ENCODE measurements at places on chromosomes 4 and X.

GRCh38 chr4:174375422-174375821 lies 91.7 kb downstream of the CEP44 start:
- DNase-seq: no peak
- H3K27me3 ChIP-seq: no peaks in the 10 kb centered on the region
- no peak overlapping the region for H3K4me3 ChIP-seq
- no peaks in the 10 kb centered on the region for H3K36me3 ChIP-seq
- H3K27ac ChIP-seq: no peak overlapping the region

DNA sequence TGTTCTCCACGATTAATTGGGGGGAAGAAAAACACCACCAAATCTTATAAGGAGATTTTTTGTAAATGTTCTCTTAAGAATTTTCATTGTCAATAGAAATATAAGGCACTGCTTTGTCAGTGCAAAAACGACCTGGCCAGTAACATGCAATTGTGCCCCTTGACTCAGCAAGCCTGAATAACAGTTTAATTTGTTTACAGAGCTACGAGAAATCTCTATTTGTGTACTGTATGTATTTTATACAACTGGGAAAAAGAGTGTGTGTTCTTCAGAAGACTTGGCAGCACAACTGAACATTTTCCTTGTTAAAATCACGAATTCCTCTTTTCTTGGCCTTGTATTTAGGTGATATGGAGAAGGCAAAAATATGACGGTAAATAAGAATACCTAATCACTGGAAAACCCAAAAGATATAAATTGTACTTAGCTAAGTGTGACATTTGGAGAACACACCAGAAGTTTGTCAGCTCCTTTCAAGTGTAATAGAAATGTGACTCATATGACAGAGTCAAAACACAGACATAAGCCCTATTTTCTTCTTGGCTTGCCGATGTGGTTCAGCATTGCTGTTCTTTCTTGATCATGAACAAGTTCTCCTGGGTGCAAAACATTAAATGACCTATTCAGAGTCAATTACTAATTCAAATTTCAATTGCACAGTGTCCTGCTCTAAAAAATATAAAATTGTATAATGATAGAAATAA lies 945.0 kb upstream of the INTU start:
- no peak for DNase-seq
- H3K4me3 ChIP-seq: no peak overlapping the region
- no peaks in the 10 kb centered on the region for H3K36me3 ChIP-seq
- H3K27ac ChIP-seq: no peak overlapping the region
- H3K4me1 ChIP-seq: no peaks in the 10 kb centered on the region

GRCh38 chr4:3642806-3643517 lies 110.7 kb upstream of the LRPAP1 start:
- H3K4me3 ChIP-seq: no peak overlapping the region
- DNase-seq: no peak
- H3K27ac ChIP-seq: no peak overlapping the region
- H3K4me1 ChIP-seq: no peaks in the 10 kb centered on the region
- H3K27me3 ChIP-seq: peaks cover 49% of the 10 kb centered on the region

GRCh38 chr4:40395908-40396793 lies 61.0 kb downstream of the CHRNA9 start:
- DNase-seq: peak; percentile 77
- H3K36me3 ChIP-seq: no peaks in the 10 kb centered on the region
- no peaks in the 10 kb centered on the region for H3K27me3 ChIP-seq

DNA sequence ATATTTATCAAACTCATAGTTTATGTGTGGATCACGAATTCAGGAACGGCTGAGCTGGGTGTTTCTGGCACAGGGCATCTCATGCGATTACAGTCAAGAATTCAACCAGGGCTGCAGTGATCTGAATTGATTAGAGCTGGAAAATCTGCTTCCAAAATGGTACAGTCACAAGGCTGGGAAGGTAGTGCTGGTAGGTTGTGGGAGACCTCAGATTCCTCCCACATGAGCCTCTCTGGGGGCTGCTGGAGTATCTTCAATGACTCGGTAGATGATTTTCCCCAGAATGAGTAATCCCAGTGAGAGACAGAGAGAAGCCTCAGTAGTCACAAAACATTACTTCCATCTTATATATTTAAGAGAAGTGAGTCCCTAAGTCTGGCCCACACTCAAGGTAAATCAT lies 36.2 kb upstream of the PRDX4 start:
- H3K4me1 ChIP-seq: no peaks in the 10 kb centered on the region
- no peaks in the 10 kb centered on the region for H3K36me3 ChIP-seq
- H3K27ac ChIP-seq: no peak overlapping the region

DNA sequence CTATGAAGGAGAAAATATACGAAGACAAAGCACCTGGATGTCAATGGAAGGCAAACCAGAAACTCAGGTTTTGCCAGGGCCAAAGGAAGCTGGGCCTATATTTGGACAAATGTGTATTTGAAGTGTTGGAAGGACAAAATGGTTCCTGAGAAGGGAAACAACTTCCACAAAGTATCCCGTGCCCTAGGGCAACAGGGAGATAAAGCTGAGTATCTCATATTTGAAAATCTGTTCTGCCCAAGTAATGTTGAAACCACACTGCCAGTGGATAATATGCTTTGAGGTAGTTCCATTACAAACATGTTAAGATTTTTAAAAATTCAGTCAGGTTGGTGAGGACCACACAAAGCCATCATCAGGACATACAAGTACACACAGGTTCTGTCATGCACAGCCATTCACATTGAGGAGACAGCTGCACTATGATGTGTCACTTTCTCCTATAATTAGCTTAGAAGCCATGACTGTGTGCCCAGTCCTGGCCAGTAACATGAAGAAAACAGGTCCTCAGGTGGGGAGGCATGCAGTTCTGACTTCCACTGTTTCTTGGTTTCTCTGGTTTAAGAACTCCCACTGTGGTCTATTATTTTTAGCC lies 116.4 kb downstream of the PWWP3B start:
- no peaks in the 10 kb centered on the region for H3K36me3 ChIP-seq
- H3K27ac ChIP-seq: no peak overlapping the region
- no peaks in the 10 kb centered on the region for H3K4me1 ChIP-seq
